Non-pigmented ciliary epithelial cell (primary cell): ENCODE measurements at places on chromosomes 6 and 20.

DNA sequence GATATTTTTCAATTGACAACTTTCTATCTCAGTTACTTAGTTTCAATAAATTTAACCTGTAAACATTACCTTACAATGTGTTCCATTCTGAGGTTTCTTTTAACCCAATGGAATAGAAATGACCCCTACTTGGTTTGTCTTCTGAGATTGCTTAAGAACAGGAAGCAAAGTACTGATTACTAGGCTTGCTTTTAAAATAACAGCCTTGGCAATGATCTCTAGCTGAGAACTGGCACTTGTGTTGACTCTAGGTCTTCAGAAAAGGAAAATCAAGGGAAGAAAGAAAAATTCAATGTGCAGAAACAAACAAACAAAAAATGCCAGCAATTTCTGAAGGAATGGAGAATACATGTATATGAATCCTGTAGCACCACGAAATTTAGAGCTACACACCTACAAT lies 66.1 kb downstream of the SYNE1 start:
- DNase-seq, result no peak

DNA sequence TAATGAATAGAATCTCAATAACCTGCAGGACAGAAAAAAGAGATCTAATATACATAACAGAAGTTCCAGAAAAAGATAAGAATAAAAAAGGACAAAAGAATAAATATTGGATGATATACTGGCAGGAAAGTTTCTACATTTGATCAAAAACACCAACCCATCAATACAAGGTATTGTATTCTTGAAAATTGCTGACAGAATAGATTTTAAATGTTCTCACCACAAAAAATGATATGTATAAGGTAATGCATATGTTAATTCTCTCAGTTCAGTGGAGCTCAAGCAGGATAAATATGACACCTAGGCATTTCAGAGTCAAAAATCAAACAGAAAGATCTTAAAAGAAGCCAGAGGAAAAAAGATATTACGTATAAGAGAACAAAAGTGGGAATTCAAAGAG lies 43.8 kb downstream of the SERAC1 start:
- no peak for DNase-seq

- no peak for DNase-seq
Measured at GRCh38 chr6:98687752-98688151, 146.6 kb upstream of the POU3F2 start.

DNA sequence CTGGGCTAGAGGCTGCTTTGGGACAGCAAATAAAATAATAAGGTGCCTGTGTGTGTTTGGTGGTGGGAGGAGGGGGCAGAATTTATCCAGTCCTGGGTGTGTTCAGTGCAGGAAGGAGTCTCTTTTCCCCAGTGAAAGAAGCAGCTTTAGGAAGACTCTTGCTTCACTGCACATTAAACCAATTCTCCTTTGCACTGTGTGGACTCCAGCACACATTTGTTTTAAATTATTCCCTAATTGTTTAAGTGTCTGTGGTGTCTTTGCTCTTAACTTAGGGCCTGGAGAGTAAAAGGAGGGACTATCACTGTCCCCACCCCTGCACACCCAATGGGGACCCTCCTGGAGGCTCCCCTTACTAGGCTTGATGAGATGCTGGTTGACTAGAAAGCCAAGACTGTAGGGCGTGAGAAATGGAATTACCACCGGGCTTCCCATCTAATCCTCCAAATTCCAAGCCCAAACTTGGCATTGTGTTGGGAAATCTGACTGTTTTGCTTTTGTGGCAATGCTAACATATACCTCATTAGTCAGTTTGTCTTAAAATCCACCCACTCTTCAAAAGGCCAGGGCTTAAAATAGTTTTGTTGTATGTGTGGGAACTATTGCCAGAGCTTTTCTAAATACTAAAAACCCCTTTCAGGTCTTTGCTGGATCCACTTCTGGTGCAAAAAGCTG lies 13.5 kb upstream of the DAAM2 start:
- no peak for DNase-seq

- no peak for DNase-seq
Measured at GRCh38 chr20:34710861-34711574, 6.9 kb downstream of the TP53INP2 start.

- no peak for DNase-seq
Measured at GRCh38 chr6:55729665-55730064, 145.7 kb downstream of the BMP5 start.

DNA sequence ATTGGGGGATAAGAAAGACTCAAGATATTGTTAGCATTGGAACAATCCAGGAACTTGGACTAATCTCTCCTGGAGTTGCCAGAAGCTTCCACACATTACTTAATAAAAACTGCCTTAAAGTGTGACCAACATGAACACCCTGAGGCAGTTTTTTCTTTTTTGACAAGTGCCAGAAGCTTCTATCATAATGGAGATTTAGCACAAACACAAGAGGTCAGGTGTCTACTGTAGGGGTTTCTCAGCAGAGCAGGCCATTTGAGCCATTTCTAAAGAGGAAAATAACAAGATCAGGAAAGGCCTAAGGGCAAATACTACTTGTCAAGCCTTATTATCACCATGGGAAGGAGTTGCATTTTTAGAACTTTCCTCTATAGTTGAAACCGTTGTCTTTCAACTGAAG lies 361.5 kb downstream of the EPM2A start:
- DNase-seq, result no peak

DNA sequence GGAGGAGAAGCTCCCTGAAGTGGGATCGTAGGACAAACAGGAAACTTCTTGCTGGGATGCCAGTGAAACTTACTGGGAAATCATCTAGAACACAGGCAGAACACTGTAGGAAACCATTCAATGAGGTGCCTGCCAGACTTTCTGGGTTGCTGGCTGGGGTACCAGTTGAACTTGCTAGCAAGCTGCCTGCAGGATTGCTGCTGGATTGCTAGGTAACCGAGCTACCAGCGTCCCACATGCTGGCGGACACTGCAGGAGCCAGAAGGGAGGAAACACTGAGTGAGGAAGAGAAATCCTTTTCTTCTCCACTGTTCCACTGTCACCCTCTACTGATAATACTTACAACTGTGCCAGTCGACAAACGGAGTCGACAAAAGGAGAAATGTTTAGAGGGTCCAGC lies 91.3 kb upstream of the SLC35B3 start:
- DNase-seq, result no peak

DNA sequence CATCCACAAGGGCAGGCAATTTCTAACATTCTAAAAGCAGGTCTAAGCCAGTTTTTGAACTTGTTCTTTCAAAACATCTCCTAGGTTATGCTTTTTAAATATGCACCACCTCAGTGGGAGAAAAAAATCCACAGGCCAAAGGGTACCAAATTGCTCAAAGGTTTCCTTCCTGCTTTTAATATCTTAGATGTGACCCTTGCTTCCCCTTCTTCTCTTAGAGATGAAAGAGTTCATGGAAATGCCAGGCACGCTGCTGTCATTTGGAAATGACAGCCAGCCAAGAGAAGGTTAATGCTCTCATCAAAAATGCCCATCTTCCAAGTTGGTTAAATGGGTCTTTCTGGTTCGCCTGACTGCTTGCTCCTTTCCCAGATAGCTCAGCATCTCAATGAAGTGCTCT lies 497.1 kb downstream of the CD83 start:
- DNase-seq, result no peak

GRCh38 chr6:34273242-34273805 lies 24.5 kb upstream of the SMIM29 start:
- no peak for DNase-seq

DNA sequence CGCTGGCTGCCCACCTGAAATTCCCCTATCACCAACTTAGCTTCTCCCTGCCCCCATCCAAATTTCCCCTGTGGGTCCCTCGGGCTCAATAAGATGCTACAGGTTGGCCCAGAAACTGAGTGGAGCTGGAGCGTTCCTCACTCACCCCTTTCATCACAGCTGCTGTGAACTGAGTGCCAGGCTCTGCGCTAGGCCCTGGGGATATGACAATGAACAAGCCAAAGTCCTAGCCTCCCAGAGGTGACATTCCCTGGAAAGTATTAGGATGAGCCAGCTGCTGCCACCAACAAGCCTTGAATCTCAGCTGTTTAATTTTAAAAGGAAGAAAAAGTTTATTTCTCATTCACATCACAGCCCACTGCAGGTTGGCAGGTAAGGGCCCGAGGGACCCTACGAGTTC lies 86.6 kb upstream of the EYA2 start:
- DNase-seq, result no peak

GRCh38 chr6:116450769-116451740 lies 10.1 kb upstream of the CALHM6 start:
- no peak for DNase-seq

GRCh38 chr6:81340946-81341345 lies 411.5 kb downstream of the TENT5A start:
- no peak for DNase-seq

DNA sequence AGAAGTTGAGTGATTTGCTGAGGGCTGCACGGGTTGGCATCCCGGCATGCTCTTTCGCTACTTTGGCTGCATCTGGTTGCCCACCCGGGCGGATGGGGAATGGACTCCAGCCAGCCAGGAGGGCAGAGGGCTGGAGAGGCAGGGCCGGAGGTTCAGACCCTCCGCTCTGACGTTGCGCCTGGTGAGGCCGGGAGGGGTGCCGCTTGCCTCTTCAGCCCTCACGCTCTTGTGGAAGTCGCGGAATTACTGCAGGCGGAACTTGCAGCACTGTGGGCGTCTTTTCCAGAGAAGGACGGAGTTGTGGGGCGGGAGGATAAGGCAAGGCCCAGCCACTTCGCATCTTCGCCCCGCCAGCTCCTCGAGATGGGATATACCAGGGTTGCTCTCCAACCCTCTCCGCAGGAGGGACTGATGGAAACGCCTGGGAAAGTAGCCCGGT lies 656 bp downstream of the RTEL1 start:
- no peak for DNase-seq

DNA sequence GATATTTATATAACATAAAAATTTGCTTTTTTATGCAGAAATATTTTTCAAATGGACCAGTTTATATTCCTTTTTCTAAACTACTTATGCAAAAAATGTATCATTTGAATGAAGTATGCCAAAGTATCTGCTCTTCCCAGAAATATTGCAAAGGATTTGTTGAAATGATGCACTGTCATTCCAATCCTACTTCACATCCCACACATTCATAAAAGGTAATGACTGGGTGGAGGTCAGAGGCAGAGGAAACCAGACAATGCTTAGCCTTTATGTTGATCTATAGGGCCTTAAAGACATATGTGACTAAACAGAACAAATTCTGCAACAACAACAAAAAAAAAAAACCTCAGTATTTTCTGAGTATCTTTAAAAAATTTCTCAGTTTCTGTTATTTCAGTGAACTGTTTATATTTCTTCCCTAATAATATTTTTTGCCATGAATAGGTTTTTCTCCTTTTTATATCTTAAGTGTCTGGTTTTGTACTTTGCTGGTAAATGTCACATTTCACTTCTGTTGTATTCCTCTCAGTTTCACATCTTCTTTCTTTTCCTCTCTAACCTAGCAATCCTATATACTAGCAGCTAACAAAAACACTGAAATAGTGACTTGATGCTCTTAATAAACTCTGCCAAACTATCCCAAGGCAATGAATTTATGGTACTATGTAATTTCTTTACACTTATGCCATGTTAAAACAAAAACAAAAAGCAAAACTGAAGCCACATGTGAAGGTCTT lies 374.1 kb downstream of the BCKDHB start:
- DNase-seq, result no peak

DNA sequence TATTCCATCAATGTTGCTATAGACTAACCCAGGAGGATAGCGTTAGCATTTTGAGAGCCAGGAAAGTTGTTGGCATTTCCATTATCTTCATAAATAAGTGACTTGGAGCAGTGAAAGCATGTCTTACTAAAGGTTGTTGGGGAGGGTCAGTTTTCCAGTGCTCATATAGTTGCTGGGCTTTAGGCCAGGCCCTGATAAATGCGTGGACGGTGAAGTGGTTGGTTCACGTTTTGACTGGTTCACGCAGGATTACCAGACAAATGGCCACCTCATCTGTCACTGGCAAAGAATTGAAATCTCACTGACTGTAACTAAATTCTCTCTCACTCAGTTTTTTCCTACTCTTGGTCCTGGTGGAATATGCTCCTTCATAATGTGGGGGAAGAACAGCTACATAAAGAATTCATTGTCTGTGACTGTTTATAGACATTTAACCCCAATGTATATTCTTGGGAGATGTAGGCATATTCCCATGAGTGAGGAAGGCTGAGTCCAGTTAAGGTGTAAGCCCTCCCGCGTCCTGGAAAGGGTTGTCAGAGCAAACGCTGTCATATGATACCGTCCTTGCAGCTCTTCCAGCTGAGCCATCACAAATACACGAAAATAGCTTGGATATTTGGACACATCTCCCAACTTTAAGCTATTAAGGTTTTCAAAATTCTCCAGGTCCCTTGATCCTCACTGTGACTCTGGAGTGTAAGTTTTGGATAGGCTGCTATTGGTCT lies 27.8 kb downstream of the LRRC1 start:
- no peak for DNase-seq

- peak; percentile 38 for DNase-seq
Measured at GRCh38 chr20:23629017-23629541, 8.7 kb downstream of the CST3 start.

DNA sequence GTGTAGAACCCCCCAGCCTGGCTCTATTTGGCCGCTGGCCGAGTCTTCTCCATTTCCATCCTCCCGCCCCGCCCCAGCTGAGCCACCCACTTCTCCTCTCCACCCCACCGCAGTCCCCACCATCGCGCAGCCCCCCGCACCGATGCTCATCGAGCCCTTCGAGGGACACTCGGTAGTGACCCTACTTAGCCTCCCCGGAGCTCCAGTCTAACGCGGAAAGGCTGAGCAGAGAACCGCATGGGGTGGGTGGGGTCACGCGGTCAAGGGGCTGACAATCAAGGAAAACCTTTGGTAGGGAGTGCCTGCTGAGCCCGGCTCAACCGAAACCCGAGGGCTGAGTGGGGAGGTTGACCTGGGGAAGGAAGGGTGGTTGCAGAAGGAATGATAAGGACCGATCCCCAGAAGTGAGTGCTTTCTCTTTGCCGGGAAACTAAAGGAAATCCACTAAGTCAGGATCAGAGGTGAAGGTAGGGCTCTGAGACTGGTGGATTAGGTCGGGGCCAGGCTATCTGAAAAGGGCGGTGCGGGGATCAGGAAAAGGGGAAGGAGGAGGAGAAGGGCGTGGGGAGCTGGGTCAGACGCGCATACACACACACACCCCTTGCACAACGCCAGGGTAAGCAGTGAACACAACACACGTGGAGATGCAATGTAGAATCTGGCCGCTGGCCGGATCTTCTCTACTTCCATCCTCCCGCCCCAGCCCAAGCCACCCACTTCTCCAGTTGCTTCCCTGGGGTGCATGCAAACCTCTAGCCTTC lies 49.8 kb downstream of the CPXM1 start:
- DNase-seq, result no peak

DNA sequence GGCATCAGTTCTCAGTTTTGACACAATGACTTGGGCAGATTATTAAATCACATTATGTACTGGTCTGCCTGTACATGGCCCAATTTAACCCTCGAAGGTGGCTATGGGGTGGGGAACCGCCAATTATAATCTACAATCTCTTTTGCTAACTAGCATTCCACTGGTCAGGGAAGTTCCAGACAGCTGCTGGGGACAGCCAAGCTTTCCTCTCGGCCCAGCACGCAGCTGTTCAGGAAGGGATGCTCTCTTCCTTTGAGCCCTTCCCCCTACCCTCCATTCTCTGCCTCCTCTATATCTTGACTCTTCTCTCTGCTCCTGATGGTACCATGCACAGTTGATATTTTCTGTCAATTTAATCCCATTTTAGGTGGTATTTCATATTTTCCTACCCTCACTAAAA lies 233.5 kb upstream of the AGPAT4 start:
- DNase-seq, result no peak

GRCh38 chr6:77373955-77374354 lies 89.3 kb downstream of the HTR1B start:
- DNase-seq, result no peak

- DNase-seq, result no peak
Measured at GRCh38 chr20:23139524-23139923, 53.4 kb upstream of the CD93 start.
